NCI-H1105 treated with DMSO at 0.1 percent for 48 hours (cell line): ENCODE measurements at places on chromosomes 1 and 21.

DNA sequence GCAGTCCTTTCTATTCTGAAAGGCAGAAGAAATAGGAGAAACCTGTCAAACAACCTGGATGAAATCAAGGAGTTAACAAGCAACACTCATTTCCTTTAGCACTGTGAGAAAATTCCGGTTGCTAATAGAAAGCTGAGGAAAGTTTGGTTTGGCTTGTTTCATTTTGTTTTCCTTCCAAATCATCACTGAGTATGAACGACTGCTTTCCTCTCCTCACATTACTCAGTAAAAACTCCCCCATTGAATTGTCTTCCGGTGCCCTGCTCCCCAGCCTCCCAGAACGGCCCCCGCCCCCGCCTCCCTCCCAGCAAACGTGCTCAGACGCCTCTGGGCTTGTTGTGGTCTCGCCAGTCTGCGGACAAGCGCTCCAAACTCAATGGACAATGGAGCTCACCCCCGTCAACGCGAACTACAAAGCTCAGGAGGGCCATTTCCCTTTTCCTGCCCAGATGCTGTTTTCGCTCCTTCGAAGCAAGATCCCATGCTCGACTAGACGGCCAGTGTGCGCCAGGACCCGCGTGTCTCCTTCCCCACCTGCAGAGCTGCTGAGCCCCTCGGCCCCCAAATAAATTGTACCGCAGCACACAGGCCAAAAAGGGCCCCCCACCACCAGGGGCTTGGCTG is 747 bp downstream of the STX6 start:
- peak; percentile 47 for DNase-seq

DNA sequence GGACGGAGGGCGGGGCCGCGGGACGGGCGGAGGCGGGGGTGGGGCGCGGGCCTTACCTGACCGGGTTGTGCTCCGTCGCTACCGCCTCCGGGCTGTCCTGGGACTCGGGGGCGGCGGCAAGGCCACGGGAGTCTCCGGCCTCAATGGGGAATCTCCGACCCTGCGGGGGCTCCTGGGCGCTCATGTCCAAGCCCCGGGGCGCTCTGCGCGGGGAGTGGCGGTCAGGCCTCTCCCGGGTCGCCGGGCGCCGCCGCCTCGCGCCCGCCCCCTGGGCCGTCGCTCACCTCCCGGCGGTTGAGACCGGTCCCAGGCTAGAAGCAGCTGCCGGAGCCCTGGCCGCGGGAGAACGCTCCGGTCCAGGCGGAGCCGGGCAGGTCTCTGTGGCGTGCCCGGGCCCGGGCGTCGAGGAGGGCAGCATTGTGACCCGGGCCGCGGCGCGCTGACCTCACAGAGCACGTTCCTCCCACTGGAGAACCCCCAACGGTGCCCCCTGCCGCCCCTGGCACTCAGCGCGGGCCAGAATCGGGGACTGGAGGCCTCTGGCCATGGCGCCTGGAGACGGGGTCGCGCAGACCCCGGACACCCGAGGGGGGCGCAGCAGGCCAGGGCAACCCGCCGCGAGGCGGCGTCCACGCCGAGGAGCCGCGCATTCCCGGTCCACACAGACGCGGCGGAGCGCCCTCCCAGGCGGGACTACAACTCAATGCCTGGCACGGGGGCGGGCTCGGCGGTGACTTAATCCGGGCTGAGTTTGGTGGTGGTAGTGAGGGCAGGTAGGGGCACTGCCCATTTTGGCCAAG is 411 bp downstream of the FAM229A start:
- peak; percentile 35 for DNase-seq

- DNase-seq: no peak
These were observed 633.7 kb downstream of the USP25 start for GRCh38 chr21:16363518-16363917.

GRCh38 chr1:229893762-229894444 is 173.1 kb upstream of the GALNT2 start:
- no peak for DNase-seq

DNA sequence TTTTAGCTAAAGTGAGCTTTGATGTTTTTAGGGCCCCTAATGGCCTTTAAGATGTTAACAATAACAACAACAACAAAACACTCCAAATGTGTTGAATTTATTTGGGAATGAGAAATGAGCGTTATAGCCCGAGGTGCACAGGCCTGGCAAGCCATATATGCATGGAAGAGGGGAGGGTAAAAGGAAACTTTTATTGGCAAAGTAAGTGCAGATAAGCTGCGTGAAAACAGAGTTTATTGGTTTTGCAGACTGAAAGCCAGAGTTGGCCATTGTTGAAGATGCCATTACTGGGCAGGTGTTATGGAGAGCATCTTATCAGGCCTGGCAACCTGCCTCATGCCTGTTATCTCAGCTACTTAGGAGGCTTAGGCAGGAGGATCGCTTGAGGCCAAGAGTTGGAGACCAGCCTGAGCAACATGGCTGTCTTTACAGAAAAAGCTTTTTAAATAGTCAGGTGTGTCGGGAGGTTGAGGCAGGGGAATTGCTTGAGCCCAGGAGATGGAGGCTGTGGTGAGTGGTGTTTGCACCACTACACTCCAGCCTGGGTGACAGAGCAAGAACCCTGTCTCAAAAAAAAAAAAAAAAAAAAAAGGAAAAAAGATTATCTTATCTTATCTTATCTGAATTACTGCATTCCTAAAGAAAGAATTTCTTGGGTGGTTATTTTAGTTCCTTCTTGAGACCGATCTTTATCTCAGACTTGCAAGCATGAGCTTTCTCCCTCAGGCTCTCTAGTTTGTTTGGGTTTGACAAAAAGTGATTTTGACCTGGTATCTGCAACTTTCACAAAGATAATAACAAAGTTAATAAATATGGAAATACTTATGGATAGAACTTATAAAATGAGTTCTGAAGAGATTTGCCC is 1.7 kb downstream of the PATJ start:
- DNase-seq: no peak

DNA sequence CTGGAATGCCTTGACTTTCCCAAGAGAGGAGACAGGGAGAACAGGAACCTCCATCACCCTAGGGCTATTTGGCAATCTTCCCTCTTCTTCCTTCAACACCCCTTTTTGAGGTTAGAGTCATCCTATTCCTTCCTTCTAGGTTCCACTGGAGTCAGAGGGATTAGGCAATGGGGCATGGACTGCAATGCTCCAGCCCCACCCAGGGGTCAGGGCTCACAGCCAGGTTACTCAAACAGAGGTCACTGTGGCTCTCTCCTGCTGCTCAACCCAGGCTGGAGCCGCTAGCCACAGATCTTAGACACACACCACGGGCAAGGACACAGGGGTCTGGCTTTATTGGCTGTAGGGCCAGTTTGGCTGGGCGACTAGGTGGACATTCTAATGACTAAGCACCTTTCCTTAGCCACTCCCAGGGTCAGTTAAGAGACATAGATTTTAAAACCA is 145.5 kb upstream of the NRIP1 start:
- no peak for DNase-seq

- DNase-seq: peak; percentile 36
These were observed 18.8 kb upstream of the DYNLT5 start for GRCh38 chr1:66733348-66734017.

- DNase-seq: no peak
These were observed 62.1 kb downstream of the RGS21 start for GRCh38 chr1:192378878-192379277.

DNA sequence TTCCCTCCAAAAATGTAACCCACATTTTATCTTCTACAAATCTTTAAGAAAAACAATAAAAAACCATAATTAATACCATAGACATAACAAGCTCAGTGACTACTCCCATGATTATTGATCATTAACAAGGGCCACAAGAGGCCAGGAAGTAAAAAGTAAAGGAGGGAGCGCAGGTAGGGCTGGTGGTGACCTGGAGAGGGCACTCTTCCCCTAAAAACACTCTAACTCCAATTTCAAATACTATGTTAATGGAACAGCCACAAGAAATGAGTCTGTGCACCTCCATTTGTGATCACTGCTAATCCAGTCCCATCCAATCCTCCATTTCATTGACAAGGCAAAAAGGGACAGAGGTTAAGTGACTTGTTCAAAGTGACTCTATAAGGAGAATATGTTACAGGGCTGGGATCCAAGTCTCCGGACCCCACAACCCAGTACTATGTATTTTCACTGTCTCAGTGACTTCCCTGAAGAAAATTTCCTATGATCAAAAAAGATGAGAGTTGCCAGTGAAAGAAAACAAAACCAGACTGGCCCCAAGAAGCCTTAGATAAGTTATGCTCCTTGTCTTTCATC is 41.2 kb upstream of the CFAP298 start:
- DNase-seq: peak; percentile 39

DNA sequence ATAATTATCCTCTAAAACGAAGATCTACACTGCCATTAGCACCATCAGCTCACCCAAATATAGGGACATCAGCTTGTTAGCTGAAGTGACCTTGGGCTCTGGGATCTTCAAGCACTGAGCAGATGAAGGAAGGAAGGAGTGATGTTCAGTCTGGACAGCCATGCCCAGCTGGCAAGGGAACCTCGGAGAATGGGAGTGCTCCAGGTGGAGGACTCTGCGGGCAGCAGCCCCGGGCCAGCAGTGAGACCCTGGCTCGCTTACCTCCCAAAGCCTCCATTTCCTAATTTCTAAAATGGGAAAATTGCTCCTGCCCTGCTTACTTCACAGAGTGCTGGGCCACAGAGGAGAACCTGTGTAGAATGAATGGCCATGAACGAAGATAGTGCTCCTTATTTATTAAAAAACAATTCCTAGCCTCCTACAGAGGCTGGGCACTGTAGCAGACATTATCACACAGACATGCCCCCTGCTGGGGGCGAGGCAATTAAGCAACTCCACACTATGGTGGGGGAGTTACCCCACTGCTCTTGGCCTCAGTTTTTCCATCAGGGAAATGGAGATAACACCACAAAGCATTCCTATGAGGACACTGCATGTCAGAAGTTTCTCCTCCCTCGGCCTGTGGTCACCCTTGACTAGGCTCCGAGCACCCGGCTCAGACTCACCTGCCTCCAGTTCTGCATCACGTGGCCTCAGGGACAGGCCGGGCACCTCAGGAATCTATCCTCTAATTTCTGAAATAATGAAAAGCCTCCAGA is 117.6 kb downstream of the KCNN3 start:
- no peak for DNase-seq

GRCh38 chr1:31354283-31354682 is 18.6 kb downstream of the FABP3 start:
- DNase-seq: no peak

GRCh38 chr1:41361495-41362356 is 492 bp downstream of the FOXO6 start:
- DNase-seq: no peak

DNA sequence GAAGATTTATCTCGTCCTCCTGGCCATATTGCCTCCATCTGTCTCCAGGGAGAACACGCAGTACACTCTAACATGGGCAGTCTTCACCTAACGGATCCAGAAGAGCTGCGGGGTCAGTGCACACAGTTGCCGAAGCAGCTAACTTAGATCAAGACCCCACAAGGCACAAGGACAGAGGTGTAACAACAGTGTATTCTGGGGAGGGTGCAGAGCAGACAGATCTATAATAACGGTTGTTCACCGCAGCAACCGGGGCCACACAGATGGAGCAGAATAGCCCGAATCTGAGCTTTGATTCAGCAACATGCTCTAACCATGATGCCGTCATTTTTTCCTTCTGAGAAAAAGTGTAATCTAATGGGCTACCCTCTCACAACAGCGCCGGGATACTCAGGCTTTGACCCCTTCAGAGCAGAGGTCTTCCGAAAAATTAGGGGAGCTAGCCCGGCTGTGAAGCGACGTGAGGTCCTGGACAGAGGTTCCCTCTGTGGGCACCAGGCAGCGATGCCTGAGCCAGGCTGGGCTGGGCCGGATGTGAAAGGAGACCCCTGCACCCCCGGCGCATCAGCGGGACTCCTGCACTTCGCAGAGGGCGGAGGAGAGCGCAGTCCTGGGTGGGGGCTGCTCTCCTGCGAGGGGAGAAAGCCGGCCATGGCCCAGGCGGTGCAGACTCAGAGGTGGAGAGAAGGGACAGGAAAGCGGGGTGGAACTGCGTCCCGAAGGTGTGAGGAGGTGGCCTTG is 57.5 kb downstream of the BCL9 start:
- DNase-seq: peak; percentile 49

GRCh38 chr1:179369751-179370341 is 4.1 kb downstream of the AXDND1 start:
- peak; percentile 67 for DNase-seq

- DNase-seq: no peak
These were observed 654.6 kb downstream of the KIF26B start for GRCh38 chr1:245809361-245809760.

DNA sequence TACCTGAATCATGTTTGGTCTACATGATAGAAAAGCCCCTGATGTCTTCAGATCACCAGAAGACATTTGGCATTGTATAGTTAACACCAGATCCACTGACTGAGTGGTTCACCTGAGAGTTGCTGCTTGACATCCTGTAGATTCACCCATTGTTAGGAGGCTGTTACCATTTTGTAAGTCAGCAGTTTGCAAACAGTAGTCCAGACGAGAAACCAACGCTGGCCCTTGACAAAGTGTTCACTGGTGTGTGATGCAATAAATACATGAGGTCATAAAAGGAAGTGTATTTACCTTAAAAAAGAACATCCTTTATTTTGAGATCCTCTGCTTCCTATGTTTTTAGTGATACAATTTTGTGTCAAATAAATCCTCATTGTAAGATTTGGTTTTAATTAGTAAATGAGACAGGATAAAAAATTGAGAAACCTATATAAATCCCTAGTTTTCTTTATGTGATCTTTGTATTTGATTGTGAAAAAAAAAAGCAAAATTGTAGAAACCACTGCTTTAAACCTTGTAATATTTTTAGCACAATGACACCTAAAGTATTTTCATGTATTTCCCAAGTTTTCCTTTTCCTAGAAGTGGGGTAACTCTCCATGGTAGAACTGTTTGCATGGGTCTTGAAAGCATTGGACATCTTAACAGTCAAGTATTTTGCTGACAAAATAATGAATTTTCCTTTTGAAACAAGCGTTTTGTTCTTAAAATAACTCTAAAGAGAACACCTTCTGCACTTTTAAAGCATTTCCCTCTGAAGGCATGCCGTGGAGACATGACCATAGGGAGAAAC is 204.3 kb downstream of the FGGY start:
- DNase-seq: no peak

- DNase-seq: no peak
These were observed 719 bp downstream of the EYA3 start for GRCh38 chr1:28087614-28088167.

DNA sequence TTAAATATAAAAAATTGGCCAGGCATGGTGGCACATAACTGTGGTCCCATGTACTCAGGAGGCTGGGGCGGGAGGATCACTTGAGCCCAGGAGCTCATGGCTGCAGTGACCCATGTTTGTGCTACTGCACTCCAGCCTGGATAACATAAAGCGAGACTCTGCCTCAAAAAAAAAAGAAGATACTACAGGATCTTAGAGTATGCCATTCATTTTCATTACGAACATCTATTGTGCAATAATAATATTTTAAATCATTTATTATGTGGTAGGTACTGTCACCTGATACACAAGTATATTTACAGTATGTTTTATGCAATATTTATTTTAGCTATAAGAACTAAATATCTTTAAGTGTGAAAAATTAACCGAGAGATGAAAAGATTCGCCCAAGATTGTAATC is 9.3 kb upstream of the GIPC2 start:
- DNase-seq: no peak

DNA sequence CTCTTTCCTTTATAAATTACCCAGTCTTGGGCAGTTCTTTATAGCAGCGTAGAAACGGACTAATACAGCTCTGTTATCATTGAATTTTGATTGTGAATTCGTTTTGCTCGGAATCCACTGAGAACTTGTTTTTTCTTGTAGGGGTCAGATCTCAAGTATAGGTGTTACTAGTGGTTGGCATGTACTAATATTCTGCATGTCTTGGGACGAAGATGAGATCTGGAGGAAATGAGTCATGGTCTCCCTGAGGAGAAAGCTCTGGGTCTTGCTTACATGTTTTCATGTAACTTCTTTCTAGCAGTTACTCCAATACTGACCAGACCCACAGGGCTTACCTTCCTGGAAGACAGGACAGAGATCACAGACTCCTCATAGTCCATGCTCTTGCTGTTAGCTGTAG is 30.3 kb downstream of the ZSCAN20 start:
- no peak for DNase-seq
